ENCODE measurements at places on chromosomes 13 and 19.

DNA sequence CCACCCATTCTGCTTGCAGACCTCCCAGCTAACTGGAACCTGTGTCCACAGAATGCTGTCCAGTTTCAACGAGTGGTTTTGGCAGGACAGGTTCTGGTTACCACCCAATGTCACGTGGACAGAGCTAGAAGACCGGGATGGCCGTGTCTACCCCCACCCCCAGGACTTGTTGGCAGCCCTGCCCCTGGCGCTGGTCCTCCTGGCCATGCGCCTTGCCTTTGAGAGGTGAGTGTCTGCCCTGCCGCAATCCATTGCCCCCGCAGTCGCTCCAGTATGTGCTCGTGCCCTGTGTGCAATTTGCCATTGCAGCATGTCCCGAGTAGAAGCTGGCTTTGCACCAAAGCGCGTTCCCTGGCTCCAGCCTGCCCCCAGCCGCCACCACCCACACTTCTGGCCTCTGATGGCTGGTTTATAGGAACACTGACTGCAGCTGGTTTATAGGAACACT, 41.9 kb downstream of the CERS4 start:
- no peak for DNase-seq

- no peak for DNase-seq
Observed at GRCh38 chr13:75657111-75657510, 21.0 kb downstream of the LMO7 start.

DNA sequence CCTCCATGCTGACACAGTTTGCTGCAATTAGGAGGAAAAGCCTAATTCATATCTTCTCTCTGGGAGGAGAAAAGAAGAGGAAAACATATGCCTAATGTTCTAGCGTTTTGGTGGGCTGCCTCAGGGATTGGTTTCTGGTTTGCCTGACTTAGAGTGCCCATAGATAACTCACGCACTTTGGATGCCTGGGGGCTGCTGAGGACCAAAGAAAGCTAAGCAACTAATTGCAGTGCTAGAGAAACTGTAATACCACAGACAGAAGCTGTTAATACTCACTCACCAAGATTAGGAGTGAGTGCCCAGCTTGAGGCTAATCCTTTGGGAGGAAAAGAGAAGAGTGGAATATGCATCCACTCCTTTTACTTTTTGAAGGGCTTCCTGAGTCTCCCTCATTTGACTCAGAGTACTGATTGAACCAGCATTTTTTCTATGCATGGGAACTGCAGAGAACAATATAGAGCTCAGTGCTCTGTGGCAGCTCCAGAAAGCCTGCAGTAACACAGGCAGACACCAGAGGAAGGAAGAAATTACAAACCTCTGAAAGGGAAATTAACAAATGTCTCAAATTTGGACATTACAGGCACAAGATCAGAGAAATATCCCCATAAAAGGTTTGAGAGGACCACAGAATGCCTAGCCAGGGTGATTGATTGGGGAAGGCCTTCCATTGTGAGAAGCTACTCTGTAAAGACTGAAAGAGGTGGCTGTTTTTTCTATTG, 666.4 kb downstream of the OLFM4 start:
- DNase-seq, result no peak

DNA sequence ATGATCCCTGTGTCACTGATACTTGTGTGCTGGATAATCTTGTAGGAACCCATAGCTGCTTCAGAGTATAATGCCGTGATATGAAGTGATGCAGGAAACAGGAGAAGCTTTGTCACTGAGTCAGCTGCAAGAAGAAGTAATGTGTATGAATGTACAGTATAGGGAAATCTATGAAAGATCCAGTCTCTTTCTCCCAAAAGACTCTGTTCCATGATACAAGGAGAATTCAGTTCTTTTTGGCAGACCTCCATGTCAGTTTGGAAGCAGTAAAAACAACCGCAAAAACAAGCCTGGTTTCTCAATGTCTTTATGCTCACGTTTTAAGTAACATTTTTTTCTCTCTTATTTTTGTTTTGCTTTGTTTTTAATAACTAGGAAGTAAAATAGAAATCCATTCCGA, 33.9 kb downstream of the PCDH17 start:
- DNase-seq, result no peak

GRCh38 chr13:80116107-80116506, 224.8 kb downstream of the SPRY2 start:
- no peak for DNase-seq

DNA sequence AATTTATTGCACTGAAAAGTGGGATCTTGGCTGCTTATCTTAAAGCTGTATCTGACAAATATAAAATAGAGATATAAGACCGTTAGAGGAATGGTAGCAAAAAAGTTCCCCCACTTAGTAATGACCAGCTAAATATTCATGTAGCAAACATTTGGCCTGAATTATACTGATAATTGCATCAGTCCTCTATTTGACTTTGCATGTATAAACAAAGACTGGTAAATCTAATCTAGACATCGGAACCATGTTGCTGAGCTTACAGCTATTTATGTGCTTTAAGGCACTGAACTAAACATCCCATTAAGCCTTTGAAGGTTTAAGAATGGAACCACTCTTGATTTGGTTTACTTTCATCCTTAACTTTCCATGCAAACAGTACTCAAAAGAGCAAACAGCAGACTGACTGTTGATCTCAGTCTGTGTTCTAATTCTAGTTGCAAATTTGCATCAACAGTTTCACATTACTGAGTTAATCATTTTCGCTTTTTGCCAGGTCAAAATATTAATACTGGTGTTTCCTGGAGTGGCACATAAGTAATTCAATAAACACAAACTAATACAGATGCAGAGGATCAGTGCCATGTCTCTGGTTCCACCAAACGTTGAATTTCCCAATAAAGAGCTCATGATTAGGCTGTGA, 203.5 kb upstream of the HTR2A start:
- no peak for DNase-seq

GRCh38 chr19:32837531-32837930, 32.0 kb downstream of the SLC7A9 start:
- DNase-seq, result no peak
